Activated naive CD4-positive, alpha-beta T cell treated with Interleukin-2 at 50 U/mL for 16 hours (primary cell): ENCODE measurements at places on chromosomes 1 and 21.

- DNase-seq: no peak
These were observed 80.3 kb downstream of the TMEM200B start for GRCh38 chr1:29043274-29043965.

- no peak for DNase-seq
These were observed 41.4 kb downstream of the CCDC18 start for GRCh38 chr1:93221913-93222312.

DNA sequence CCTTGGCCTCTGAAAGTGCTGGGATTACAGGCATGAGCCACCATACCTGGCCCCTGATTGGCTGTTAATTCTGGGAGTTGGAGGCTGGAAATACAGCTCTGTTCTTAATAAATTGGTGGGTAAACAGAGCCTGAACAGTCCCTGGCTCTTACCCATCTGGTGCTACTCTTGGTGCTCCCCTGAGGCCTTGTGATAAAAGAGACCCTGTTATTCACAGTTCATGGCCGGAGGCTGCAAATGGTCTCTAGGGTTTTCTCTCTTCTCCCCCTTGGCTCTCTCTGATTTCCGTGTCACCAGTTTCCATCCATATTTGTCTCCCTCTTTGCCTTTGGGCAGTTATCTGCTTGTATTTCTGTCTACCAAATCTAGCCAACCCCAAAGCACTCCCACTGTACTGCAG, 17.2 kb downstream of the NFASC start:
- DNase-seq: no peak

DNA sequence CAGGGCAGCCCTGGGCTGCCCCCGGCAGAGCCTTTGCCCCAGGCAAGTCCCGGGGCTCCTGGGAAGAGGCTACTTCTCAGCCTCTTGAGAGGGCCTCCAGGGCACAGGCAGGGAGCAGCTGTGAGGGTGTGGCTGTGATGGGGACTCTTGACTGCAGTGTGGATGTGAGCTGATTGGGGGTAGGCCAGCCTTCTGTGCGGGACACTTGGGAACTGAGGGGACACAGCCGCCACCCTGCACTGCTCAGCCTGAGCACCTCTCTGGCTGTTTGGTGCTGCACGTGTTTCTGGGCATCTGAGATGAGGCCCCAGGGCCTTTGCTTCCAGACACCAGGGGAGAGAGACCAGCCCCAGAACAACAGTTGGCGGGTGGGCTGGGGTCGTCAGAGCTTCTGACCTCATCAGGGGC, 62.1 kb downstream of the SKI start:
- no peak for DNase-seq

GRCh38 chr1:211198880-211199279, 60.3 kb upstream of the RCOR3 start:
- no peak for DNase-seq

DNA sequence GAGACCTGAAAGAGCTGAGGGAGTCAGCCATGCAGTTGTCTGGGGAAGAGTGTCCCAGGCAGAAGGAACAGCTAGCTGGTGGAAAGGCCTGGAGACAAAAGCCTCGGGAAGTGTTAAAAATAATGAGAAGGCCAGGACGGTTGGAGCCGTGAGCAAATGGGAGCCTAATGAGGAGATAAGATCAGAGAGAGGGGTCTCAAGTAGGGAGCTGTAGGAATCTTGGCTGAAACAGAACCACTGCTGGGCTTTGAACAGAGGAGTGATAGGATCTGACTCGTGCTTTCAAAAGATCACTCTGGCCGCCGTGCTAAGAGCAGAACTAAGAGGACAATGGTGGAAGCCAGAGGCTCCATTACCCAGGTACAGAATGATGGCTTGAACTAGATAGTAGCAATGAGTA, 1.9 kb upstream of the FOXJ3 start:
- no peak for DNase-seq

GRCh38 chr1:157624471-157624870, 26.6 kb upstream of the FCRL4 start:
- no peak for DNase-seq

DNA sequence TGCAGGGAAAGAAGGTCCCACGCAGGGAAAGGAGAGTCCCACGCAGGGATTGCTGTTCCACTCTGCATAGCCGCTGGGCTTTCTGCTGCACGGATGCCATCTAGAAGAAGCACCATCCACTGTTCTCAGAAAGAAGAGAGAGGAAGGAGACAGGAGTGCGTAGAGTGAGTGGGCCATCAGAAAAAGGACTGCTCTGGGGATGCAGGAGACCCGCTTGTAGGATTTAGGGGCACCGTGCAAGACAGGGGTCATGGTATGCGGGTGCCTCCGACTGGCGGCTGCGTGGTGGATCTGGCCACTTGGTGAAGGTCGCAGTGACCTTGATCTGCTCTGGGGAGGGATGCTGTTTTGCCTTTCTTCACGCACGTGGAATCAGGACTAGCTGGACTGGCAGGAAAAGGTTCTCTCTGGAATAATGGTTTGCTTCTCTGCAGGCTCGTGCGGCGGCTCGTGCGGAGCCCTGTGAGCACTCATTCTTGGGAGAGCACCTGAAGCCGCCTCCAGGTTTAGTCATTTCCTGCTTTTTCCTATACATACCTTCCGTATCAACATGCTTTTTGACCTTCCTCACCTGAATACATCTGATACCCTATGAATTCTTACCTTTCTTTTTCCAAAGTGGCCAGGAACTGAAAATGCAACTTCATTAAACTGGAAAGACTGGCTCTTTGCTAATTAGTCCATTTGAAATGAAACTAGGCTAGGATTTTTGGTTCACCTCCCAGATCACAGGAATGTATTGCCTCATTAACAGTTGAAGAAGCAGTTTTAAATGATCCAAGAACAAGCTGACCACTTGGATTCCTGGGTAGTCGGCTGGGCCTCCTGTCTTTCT, 181.6 kb downstream of the KIF26B start:
- DNase-seq: no peak

DNA sequence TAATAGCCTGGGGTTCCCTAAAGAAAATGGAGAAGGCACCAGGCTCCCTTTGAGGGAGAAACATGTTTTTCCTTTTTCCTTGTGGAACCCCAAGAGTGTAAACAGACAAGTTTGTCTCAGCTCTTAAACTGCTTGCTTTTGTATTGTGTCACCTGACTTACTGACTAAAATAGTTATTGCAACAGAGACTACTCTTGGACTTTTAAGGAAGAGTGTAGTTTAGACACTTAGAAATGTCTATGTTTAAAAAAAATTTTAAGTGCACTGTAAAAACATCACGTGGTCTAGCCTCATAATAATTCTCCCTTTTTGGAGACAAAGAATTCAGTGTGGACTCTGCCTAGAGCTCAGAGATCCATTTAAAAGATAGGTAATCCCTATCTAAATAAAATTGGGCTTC, 141.1 kb downstream of the TRIM33 start:
- no peak for DNase-seq

DNA sequence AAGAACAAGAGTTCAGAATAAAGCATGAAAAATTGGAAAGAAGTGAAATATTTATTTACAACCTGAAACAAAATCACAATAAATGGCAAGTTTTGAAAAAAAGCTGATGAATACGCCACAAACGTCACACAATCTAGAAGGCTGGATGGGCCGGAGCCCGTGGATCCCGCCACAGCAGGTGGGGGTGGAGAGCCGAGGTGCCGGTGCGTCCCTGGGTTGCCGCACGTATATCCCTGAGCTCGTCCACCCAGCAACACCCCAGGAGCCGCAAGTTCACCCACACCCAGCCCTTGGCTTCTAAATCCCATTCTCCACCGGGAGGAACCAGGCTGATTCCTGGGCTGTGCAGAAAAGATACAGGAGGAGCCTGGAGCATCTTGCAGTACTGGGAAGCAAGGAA, 25.6 kb upstream of the TTLL10 start:
- no peak for DNase-seq

- no peak for DNase-seq
These were observed 124.6 kb downstream of the CAMTA1 start for GRCh38 chr1:6909857-6910256.

DNA sequence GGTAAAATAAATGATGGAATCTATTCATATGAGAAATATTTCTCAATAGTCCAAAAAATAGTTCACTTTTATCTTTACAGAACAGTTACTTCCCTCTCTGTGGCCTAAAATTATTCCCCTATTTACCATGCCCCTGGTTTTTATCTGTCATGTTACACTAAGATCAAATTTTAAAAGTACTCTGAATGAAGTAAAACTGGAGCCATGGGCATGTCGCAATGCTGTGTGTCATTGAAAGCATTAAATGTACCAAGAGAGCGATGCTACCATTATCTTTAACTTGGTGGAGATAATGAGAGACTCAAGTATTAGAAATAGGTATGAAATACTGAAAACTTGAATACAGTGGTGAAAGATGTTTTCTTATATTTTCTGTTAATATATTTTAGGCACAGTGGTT, 146.2 kb downstream of the KCNT2 start:
- no peak for DNase-seq

DNA sequence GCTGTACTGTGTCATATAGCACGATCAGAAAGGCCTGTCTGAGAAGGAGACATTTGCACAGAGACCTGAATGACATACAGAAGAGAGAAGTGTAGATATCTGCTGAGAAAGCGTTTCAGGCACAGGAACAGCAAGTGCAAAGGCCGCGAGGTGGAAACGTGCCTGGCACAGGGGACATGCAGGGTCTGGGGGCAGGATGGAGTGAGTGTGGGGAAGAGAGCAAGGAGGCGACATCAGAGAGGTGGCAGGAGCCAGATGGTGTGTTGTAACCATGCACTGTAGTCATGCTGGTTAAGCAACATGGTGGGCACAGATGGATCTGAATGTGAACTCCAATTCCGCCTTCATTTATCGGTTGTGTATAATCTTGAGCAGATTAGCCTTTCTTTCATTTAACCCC, 13.0 kb downstream of the KRTCAP2 start:
- DNase-seq: no peak

DNA sequence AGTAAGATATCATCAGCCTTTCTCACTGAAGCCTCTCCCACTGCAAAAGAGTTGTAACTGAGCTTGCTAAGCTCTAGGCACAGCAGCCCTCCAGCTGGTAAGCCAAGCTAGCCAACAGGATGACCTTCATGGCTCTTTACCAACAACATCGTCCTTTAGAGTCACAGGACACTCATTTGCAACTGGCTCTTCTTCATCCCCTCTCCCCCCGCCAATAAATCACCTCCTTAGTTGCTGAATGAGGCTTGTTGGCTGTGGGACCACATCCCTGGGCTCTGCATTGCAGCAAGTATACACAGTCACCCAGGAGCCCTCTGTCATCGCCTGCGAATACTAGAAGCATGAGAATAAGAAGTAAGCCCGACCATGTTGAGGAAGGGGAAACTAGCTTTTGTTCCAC, 16.0 kb upstream of the ZNF697 start:
- DNase-seq: no peak

- DNase-seq: peak; percentile 12
These were observed 28.5 kb downstream of the TUFT1 start for GRCh38 chr1:151568626-151569088.

- DNase-seq: peak; percentile 50
These were observed 888 bp downstream of the HES5 start for GRCh38 chr1:2528966-2529783.

DNA sequence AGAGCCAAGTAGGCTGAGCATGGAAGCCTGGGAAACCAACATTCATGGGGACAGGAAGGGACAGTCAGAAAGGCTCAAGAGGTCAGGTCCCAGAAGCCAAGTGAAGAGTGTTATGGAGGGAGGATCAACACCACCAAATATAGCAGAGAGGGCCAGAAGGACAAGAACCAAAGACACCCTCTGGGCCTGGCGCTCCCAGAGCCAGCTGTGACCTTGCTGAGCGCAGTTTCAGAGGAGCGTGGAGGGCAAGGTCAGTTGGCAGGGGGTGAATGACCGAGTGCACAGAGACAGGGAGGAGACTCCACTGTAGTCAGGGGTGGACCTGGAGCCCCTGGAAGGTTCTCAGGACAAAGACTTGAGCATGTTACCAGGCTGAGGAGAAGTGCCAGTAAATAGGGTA, 4.4 kb upstream of the ASCL5 start:
- DNase-seq: no peak

DNA sequence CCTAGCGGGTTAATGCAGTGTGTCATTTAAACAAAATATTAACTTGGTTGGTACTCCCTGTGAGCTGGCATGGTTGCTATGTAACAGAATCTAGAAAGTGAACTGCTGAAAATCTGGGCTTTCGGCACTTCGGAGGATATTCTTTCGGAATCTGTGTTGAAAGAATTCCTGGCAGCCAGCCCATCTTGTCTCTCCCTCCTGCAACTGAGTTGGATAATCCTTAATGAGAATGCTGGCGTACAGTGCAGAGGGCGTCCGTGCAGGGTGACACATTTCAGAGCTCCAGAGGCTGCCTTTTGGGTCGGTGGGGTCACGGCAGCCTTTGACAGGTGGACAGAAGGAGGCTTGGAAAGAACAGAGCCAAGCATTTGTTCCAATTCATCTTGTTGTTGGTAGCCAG, 3.7 kb downstream of the KAZN start:
- DNase-seq: no peak

DNA sequence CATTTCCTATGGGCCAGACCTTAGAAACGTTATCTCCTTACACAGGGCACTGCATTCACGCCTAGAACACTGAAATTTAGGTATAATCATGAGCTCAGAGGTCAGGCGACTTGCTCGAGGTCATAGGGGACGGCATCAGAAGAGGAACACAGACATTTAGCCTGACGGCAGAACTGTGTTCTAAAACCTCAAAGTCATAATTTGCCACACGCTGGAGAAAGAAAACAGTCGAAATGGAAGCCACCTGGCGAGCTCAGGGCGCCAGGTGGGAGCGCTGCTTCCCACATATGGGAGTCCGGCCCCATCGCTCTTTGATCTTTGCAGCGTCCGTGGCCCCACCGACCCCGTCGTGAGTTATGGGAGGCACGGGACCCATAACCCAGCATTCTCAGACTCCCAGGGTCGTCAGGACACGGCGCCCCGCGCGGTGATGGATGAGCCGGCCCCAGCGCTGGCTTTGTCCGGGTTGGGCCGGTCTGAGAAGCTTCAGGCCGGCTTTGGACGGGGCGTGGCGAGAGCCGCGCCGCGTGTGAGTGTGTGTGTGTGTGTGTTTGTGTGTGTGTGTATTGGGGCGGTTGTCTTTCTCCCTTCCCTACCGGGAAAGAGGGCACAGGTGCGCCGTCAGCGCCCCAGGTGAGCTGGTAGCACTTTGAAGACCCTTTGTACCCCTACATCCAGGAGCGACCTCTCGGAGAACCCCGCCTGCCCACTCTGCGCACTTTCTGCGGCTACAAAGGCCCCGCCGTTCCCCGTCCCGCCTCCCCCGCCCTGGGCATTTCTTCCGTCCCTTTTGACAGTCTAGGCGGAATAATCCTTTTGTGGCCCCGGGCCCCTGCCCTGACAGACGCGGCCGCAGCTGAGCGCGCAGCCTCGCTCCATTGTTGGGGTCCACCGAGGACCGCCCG, 861 bp upstream of the DRAXIN start:
- DNase-seq: no peak

- no peak for DNase-seq
These were observed 45.1 kb upstream of the DNAH14 start for GRCh38 chr1:224884361-224884801.

DNA sequence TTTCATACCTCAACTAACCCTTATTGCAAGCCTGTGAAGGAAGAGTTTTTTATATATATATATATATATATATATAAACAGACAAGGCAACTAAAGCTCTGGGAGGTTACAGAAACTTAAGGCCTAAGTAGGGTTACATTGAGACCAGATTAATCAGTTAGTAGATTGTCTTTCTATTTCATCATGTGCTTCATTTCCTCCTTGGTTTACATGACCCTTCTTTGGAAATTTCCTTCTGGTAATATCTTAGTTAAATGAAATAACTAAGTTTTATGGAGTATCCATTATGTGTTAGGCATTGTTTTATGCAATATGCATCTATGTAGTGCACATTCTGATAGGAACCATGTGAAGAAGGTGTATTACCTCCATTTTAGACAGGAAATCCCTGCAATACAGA, 112.7 kb downstream of the FGGY start:
- DNase-seq: no peak

- DNase-seq: peak; percentile 70
These were observed 9.7 kb downstream of the SERINC2 start for GRCh38 chr1:31422505-31423319.
